Stimulated activated CD4-positive, alpha-beta T cell treated with anti-CD3 and anti-CD28 coated beads, TNF-alpha, amount 100 ng/mL, for 4 hours (primary cell): ENCODE measurements at places on chromosomes 11 and 22.

DNA sequence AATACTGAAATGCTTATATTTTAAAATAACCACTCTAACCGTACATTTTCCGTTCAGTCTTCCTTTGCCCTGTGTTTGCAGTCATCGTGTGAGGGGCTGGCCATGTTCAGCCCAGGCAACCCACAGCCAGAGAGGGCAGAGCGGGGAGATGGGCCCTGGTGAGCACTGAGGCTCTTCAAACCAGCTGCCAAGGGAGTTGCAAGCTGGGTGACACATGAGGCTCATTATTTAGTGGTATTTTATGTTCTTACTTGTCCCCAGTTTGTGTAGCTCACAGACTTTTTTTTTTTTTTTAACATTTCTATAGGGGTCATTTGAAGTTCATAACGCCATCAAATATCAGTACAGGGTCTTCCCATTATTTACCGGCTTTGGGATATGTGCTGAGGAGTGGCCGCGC lies 18.0 kb upstream of the DGCR6 start:
- no peak for DNase-seq

DNA sequence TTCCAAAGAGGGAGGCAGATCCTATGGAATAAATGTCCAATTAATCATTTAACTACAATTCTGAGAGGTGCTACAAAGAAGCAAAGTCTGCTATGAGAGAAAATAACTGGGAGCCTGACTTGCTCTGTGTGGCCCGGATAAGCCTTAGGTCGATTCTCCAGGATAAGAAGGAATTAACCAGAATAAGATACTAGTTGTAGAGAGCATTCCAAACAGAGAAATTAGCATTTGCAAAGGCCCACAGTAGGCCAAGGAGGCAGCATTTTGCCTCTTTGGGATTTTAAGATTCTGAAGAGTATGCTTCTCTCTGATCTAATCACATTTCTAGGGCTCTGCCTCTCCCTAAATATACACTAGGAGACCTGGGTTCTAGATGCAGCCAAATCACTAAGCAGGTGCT lies 113.7 kb downstream of the SNX19 start:
- no peak for DNase-seq

DNA sequence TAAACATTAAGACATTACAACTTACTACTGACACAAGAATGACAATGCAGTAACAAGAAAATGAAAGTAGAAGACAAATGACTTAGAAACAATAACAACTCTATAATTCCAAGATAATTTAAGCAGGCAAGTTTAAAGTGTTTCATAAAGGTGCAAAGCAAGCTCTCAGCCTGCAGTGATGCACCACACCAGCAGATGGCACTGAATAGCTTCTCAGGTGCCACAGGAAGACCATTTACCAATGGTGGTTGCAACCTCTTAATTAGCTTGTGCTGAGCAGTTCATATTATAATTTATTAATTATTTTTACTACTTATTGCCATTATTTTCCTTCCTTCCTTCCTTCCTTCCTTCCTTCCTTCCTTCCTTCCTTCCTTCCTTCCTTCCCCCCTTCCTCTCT lies 60.6 kb downstream of the NXPE2 start:
- no peak for DNase-seq

DNA sequence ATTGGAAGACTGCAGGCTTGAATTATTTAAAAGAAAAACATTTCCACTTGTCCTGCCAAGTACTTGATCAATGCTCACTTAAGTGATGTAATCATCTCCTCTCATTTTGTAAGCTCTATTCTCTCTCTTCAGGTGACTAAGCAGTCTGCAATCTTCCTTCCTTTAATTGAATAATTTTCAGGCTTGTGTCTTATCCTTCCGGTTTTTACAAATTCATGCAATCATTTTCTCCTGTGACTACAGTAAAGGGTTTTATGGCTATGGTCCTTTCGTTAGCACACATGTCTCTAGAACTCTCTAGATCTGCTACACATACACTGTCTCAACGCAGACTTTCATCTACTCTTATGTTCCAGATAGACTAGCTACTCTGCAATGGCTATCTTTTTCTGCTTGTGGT lies 12.6 kb upstream of the UPB1 start:
- no peak for DNase-seq

- DNase-seq = no peak
Measured at GRCh38 chr22:31588970-31589675, 72.9 kb downstream of the PISD start.

- DNase-seq = no peak
Measured at GRCh38 chr22:47678636-47679287, 916.3 kb downstream of the TBC1D22A start.

GRCh38 chr11:66283461-66284105 lies 5.4 kb downstream of the YIF1A start:
- no peak for DNase-seq

DNA sequence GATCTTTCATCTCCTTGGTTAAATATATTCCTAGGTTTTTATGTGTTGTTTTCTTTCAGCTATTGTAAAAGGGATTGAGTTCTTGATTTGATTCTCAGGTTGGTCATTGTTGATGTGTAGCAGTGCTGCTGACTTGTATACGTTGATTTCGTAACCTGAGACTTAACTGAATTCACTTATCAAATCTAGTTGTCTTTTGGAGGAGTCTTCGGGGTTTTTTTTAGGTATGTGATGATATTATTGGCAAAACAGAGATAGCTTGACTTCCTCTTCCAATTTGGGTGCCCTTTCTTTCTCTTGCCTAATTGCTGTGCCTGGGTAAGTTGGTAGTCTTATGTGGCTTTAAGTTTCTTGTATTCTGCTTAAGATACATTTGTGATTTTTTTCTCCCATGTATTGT lies 52.8 kb downstream of the CBL start:
- DNase-seq = no peak

DNA sequence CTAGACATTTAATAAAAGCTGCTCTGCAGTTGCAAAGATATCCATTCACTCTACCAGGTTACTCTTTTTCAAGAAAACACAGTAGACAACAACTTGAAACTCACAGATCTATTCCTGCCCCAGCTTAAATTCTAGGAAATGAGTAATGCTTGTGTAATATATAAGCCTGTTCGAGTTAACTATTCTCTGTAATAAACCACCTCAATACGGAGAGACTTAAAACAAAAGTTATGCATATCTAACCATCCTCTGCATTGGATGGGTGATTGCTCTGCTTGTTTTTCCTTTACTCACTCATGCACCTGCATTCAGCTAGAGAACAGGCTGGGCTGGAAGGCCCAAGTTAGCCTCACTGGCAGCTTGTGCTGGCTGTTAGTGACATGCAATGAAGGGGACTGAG lies 13.3 kb downstream of the LRRC4C start:
- no peak for DNase-seq

GRCh38 chr22:31248138-31248745 lies 36.1 kb downstream of the LIMK2 start:
- DNase-seq = peak; percentile 38

GRCh38 chr22:23781511-23782183 lies 5.1 kb upstream of the SMARCB1 start:
- DNase-seq = no peak

DNA sequence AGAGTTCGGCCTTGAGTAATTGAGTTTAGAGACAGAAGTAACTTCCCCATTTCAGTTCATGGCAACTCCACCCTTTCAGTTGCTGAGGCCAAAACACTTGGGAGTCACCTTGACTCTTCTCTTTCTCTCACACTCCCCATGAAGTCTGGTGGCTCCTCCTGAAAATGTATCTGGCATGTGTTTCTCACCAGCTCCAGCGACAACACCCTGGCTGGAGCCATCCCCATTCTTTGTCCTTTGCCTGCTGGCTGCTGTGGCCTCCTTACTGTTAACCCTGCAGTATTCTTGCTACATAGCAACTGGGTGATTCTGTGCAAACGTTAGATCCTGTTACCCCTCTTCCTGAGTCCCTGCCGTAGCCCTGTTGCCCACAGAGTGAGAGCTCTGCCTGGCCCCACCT lies 23.8 kb downstream of the SLC6A5 start:
- DNase-seq = no peak

- peak; percentile 10 for DNase-seq
Measured at GRCh38 chr22:39839917-39840510, 53.5 kb downstream of the ENTHD1 start.

GRCh38 chr22:21698430-21699329 lies 32.9 kb downstream of the PPIL2 start:
- no peak for DNase-seq

DNA sequence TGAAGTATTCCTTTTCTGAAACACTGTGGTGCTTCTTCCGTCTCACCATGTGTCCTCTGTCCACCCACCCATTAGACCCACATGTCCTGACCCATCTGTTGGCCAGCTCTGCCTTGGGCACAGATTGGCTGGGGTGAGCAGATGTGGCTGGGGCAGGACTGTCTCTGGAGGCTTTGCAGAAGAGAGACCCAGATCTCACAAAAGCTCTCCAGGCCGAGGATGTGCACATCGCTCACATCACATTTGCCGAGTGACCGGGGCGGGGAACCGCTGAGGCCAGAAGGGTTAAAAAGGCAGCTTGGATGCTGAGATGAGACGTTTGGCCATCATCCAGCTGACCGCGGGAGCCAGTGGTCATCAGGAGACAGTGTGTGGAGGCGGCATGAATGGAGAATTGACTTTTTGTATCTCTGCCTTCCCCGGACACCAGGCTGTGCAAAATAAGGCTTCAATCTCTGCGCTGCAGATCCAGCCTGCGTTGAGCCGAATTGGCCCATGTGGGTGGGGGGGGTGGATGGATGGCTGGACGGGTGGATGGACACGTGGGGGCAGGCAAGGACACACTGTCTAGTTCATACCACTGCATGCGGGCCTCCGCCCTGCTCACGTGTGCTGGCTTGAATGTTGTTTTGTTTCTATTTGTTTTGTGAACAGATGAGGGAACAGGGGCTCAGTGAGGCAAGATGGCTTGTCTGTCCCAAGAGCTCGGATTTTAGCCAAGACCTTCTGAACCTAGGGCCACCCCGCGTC lies 6.1 kb downstream of the IFITM10 start:
- DNase-seq = no peak

DNA sequence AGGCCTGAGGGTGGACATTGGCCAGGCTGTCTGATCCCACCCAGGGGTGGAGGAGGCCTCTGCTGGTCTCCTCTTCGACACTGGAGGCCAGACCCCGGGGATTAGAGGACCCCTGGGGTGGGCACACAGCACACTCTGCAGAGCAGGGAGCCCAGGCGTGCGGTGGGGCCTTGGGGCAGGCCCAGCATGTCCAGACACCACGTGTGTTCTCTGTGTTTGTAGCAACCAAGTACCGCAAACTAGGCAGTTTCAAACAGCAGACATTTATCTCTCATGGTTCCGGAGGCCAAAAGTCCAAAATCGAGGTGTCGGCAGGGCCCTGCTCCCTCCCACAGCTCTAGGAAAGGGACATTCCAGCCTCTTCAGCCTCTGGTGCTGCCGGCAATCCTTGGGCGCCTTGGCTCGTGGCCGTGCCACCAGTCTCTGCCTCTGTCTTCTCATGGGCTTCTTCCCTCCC lies 1.5 kb downstream of the PANX2 start:
- no peak for DNase-seq

GRCh38 chr11:94934362-94934761 lies 39.0 kb downstream of the CWC15 start:
- DNase-seq = no peak

- peak; percentile 17 for DNase-seq
Measured at GRCh38 chr22:43014316-43014868, 557 bp downstream of the PACSIN2 start.
